ENCODE measurements at places on chromosomes 6 and 20. TPM values are rescaled to one million over a fixed set of nuclear protein-coding genes. Genes with fewer than 3 reads are reported as not detected.

GSS gene
- 29.2 TPM for total RNA-seq

NT5DC1 gene
- 50.4 TPM for total RNA-seq

SOX4 gene
- total RNA-seq: 1.7 TPM

SIRPD gene
- total RNA-seq: not detected

E2F1 gene
- total RNA-seq: 0.60 TPM

TRERF1 gene
- 0.58 TPM for total RNA-seq

C20orf141 gene
- total RNA-seq: not detected

ZNF831 gene
- total RNA-seq: 0.05 TPM

CST8 gene
- not detected for total RNA-seq

AKAP12 gene
- total RNA-seq: 3.4 TPM

IL17A gene
- total RNA-seq: not detected

SLC22A7 gene
- 269 TPM for total RNA-seq

TNF gene
- 0.68 TPM for total RNA-seq

GGTLC1 gene
- total RNA-seq: not detected

JPH2 gene
- 0.13 TPM for total RNA-seq

CDH4 gene
- total RNA-seq: not detected

BFSP1 gene
- total RNA-seq: 0.10 TPM

COL10A1 gene
- total RNA-seq: not detected

CUTA gene
- 104 TPM for total RNA-seq

COX4I2 gene
- total RNA-seq: not detected

HDGFL1 gene
- total RNA-seq: not detected

CRISP2 gene
- total RNA-seq: not detected

OOEP gene
- 0.18 TPM for total RNA-seq

SLC35D3 gene
- total RNA-seq: not detected

RFX6 gene
- total RNA-seq: not detected

FAM162B gene
- 0.63 TPM for total RNA-seq

MRPL2 gene
- 71.8 TPM for total RNA-seq

PHACTR3 gene
- total RNA-seq: 0.25 TPM

COL12A1 gene
- 1.6 TPM for total RNA-seq

RNF217 gene
- 25.0 TPM for total RNA-seq

ITPR3 gene
- total RNA-seq: 1.3 TPM

LINC00237 gene
- total RNA-seq: not detected

CAGE1 gene
- total RNA-seq: 0.05 TPM

PRDM13 gene
- not detected for total RNA-seq

OR2B6 gene
- not detected for total RNA-seq

FANCE gene
- 1.1 TPM for total RNA-seq

LPA gene
- 196 TPM for total RNA-seq

SPINT4 gene
- total RNA-seq: not detected

NHLRC1 gene
- 2.8 TPM for total RNA-seq

C6orf141 gene
- total RNA-seq: 0.48 TPM

SESN1 gene
- total RNA-seq: 10.5 TPM

ASIP gene
- total RNA-seq: 0.55 TPM

ARFGAP1 gene
- total RNA-seq: 42.6 TPM

ZC2HC1B gene
- not detected for total RNA-seq

LGSN gene
- 1.0 TPM for total RNA-seq

CD93 gene
- 4.8 TPM for total RNA-seq

ULBP3 gene
- 0.35 TPM for total RNA-seq

CDC25B gene
- total RNA-seq: 12.4 TPM

FILIP1 gene
- total RNA-seq: 1.1 TPM

PBOV1 gene
- not detected for total RNA-seq

FRS3 gene
- 4.4 TPM for total RNA-seq

DLL1 gene
- total RNA-seq: 4.9 TPM

KIF13A gene
- 16.7 TPM for total RNA-seq

KCNQ5 gene
- not detected for total RNA-seq

RAB44 gene
- total RNA-seq: 0.08 TPM

PIGU gene
- total RNA-seq: 3.8 TPM

PARD6B gene
- total RNA-seq: 10.9 TPM

VSTM2L gene
- total RNA-seq: 4.4 TPM

MC3R gene
- total RNA-seq: not detected

Data from left lobe of liver (tissue), 2 donors.